ENCODE measurements at places on chromosomes 3 and 15. TPM values are rescaled to one million over a fixed set of nuclear protein-coding genes. Genes with fewer than 3 reads are reported as not detected.

The LTF gene
- total RNA-seq, result 0.08 TPM

The TRMT10C gene
- total RNA-seq, result 29.2 TPM

The SPATA12 gene
- total RNA-seq, result not detected

The SLC9A9 gene
- 0.05 TPM for total RNA-seq

- no peaks in the 10 kb centered on the region for H3K4me1 ChIP-seq
- no peak for DNase-seq
- H3K4me3 ChIP-seq, result no peak overlapping the region
- no peak overlapping the region for H3K27ac ChIP-seq
Measured at GRCh38 chr15:51286816-51287215, 51.6 kb downstream of the CYP19A1 start.

DNA sequence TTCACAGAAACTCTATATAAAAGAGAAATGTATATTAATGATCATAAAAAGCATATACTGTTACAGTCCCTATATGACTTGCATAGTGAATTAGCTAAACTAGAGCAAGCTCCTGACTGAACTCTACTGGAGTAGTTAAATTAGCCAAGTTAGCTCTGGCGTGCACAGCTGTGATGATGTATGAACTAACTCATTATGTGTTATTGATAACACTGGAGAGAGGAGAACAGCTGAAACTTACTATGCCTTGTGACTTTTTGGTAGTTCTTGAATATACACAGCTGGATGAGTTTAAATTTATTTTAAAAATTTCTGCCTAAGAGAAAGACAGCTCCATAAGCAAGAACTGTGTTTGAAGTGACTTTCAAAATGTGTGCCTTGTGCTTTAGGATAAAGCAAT is 8.1 kb downstream of the TIPARP start:
- H3K4me3 ChIP-seq, result no peak overlapping the region
- DNase-seq, result no peak
- peaks cover 25% of the 10 kb centered on the region for H3K4me1 ChIP-seq

GRCh38 chr3:52561028-52561747 is 24.8 kb downstream of the UQCC5 start:
- no peak overlapping the region for H3K4me3 ChIP-seq
- H3K36me3 ChIP-seq, result peaks cover 67% of the 10 kb centered on the region
- H3K27ac ChIP-seq, result no peak overlapping the region
- DNase-seq, result peak; percentile 18
- no peaks in the 10 kb centered on the region for H3K27me3 ChIP-seq
- no peaks in the 10 kb centered on the region for H3K4me1 ChIP-seq

GRCh38 chr3:50150863-50151686 is 4.0 kb upstream of the SEMA3F start:
- H3K27me3 ChIP-seq, result peaks cover 17% of the 10 kb centered on the region
- DNase-seq, result no peak
- H3K4me1 ChIP-seq, result peaks cover 11% of the 10 kb centered on the region
- H3K27ac ChIP-seq, result no peak overlapping the region

DNA sequence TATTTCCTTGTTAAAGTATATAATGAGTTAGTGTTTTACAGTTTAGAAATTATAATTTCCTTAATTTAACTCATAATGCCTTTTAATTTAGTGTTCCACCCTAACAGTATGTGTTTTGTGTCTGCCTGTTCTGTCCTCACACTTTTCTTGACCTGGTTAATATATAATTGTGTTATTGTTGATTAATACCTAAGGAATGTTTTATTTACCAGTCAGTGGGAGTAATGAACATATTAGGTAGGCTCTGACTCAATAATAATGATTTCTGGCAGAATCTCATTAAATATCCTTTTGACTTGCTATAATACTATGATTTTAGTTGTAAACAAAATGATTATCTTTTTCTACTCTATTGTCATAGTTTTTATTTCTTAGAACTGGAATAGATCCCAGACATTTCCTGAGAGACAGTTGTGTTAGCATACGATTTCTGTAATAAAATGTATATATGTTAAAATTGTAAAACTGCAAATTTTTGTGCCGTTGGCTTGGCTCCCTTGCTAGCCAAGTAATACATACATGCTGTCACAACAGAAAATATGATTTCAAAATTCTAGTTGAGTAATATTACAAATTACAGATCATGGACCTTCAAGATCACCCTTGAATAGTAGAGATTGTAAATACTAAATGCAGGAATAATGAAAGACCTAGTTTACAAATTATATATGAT is 51.9 kb downstream of the RASA2 start:
- no peak overlapping the region for H3K27ac ChIP-seq
- H3K27me3 ChIP-seq, result no peaks in the 10 kb centered on the region
- DNase-seq, result no peak
- H3K4me3 ChIP-seq, result no peak overlapping the region
- peaks cover 31% of the 10 kb centered on the region for H3K36me3 ChIP-seq

DNA sequence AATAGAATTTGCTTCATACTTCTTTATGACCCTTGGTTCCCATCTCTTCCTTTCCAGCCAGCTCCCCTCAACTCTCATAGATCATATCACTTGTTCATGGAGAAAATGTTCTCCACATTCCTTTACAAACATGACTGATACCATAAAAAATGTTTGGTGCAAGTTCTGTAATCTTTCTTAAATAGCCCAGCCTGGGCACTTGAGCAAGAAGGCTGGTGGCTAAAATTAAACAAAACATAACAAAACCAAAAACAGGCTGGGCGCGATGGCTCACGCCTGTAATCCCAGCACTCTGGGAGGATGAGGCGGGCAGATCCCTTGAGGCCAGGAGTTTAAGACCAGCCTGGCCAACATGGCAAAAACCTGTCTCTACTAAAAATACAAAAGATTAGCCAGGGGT is 8.9 kb upstream of the POLR2M start:
- no peaks in the 10 kb centered on the region for H3K36me3 ChIP-seq
- H3K27ac ChIP-seq, result no peak overlapping the region
- H3K4me3 ChIP-seq, result no peak overlapping the region
- H3K4me1 ChIP-seq, result no peaks in the 10 kb centered on the region
- DNase-seq, result no peak
- H3K27me3 ChIP-seq, result no peaks in the 10 kb centered on the region

DNA sequence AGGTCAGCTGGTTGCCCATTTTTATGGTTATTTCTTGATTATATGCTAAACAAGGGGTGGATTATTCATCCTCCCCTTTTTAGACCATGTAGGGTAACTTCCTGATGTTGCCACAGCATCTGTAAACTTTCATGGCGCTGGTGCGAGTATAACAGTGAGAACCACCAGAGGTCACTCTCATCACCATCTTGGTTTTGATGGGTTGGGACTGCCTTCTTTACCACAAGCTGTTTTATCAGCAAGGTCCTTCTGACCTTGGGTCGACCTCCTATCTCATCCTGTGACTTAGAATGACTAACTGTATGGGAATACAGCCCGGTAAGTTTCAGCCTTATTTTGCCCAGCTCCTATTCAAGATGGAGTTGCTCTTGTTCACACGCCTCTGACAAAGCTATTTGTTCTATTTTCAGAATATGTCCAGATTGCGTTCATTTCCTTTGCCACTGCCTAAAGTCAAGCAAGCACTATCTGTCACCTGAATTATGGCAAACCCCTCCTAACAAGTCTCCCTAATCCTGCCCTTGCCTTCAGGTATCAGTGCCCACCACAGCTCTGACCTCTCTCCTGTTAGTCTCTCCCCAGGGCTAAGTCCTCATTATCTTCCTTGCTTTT is 308.5 kb downstream of the ROBO2 start:
- no peak overlapping the region for H3K27ac ChIP-seq
- no peak overlapping the region for H3K4me3 ChIP-seq
- peak; percentile 2 for DNase-seq
- no peaks in the 10 kb centered on the region for H3K27me3 ChIP-seq
- no peaks in the 10 kb centered on the region for H3K36me3 ChIP-seq
- no peaks in the 10 kb centered on the region for H3K4me1 ChIP-seq

- no peak overlapping the region for H3K4me3 ChIP-seq
- H3K36me3 ChIP-seq, result peaks cover 88% of the 10 kb centered on the region
- H3K27me3 ChIP-seq, result no peaks in the 10 kb centered on the region
- peaks cover 35% of the 10 kb centered on the region for H3K4me1 ChIP-seq
- no peak for DNase-seq
Measured at GRCh38 chr15:48601095-48601494, 44.4 kb downstream of the FBN1 start.

GRCh38 chr15:68601206-68602197 is 22.7 kb downstream of the CORO2B start:
- no peak overlapping the region for H3K27ac ChIP-seq
- H3K4me1 ChIP-seq, result peaks cover 6% of the 10 kb centered on the region
- no peak for DNase-seq
- H3K4me3 ChIP-seq, result no peak overlapping the region

- H3K27ac ChIP-seq, result no peak overlapping the region
- no peaks in the 10 kb centered on the region for H3K27me3 ChIP-seq
- no peak overlapping the region for H3K4me3 ChIP-seq
- H3K36me3 ChIP-seq, result peaks cover 44% of the 10 kb centered on the region
- no peaks in the 10 kb centered on the region for H3K4me1 ChIP-seq
Measured at GRCh38 chr3:39415983-39416382, 9.5 kb downstream of the RPSA start.

- no peak for DNase-seq
- no peak overlapping the region for H3K4me3 ChIP-seq
- H3K4me1 ChIP-seq, result no peaks in the 10 kb centered on the region
- no peak overlapping the region for H3K27ac ChIP-seq
- no peaks in the 10 kb centered on the region for H3K27me3 ChIP-seq
Measured at GRCh38 chr3:81462921-81463320, 298.5 kb downstream of the GBE1 start.

GRCh38 chr3:159672728-159673688 is 315.6 kb upstream of the IL12A start:
- no peaks in the 10 kb centered on the region for H3K27me3 ChIP-seq
- no peaks in the 10 kb centered on the region for H3K36me3 ChIP-seq
- no peak for DNase-seq

DNA sequence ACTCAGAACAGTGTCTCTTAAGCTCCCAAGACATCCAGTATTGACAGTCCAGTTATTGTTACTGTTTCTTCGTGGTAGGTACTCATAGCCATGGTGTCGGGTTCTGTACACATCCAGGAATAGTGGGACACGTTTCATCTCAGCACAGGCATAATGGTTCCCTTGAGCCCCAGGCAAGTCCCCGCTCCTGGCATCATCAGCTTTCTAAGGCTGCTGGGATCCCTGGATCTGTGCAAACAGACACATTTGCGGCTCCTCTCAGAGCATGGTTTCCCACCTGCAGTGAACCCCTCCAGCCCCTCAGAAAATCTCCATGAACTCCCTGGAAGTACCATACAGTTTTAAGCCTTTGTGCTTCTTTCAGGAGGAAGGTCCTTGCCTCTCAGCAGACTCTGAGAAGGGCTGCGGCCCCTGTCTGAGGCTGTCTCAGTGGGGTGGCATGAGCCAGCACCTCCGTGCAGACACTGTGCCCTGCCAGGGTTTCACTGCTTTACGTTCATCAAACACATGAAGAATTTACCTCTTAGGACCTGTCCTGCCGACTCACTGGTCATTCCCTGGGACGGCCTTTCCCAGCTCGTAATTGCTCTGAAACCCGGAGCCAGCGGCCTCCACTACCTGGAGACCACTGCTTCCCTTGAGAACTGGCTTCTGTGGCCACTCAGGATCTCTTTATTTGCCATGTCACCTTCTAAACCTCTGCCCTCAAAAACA is 124.9 kb downstream of the LRRK1 start:
- H3K27ac ChIP-seq, result peak overlapping the region; percentile 64
- peaks cover 21% of the 10 kb centered on the region for H3K36me3 ChIP-seq
- no peaks in the 10 kb centered on the region for H3K27me3 ChIP-seq
- no peak for DNase-seq
- H3K4me3 ChIP-seq, result no peak overlapping the region
- H3K4me1 ChIP-seq, result peaks cover 38% of the 10 kb centered on the region

- peak overlapping the region; percentile 28 for H3K27ac ChIP-seq
- H3K4me1 ChIP-seq, result peaks cover 30% of the 10 kb centered on the region
- H3K27me3 ChIP-seq, result no peaks in the 10 kb centered on the region
- H3K4me3 ChIP-seq, result peak overlapping the region; percentile 42
- H3K36me3 ChIP-seq, result no peaks in the 10 kb centered on the region
Measured at GRCh38 chr3:190322604-190323245, 479 bp upstream of the CLDN1 start.

DNA sequence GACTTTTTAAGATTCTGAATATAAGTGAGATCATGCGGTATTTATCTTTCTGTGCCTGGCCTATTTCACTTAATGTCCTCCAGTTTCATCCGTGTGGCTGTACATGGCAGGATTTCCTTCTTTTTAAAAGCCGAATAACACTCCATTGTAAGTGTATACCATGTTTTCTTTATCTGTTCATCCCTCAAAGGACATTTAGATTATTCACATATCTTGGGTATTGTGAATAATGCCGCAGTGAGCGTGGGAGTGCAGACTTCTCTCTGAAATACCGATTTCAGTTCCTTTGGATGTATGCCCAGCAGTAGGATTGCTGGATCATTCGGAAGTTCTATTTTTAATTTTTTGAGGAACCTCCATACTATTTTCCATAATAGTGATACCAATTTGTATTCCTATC is 136.1 kb downstream of the APBA2 start:
- no peak overlapping the region for H3K4me3 ChIP-seq
- DNase-seq, result no peak
- H3K4me1 ChIP-seq, result no peaks in the 10 kb centered on the region
- H3K36me3 ChIP-seq, result no peaks in the 10 kb centered on the region
- no peaks in the 10 kb centered on the region for H3K27me3 ChIP-seq
- no peak overlapping the region for H3K27ac ChIP-seq

DNA sequence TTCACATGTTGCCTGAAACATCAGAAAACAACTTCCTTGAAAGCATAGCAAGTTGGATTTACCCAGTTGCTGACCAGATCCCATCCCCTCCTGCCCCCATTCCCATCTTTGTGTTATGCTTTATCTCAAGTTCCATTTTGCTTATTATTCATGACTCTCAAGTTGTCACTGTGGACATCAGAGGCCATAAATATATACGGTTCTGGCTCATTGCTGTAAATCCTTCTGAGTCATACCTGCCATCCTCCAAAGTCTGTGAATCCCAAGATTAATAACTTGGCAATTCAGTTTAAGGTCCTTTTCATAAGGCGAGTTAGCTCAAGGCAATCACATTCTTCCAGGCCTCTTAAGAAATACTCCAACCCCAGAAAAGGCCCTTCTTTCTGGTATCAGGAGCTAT is 126.2 kb upstream of the C2CD4B start:
- H3K4me1 ChIP-seq, result no peaks in the 10 kb centered on the region
- H3K27me3 ChIP-seq, result peaks cover 22% of the 10 kb centered on the region
- no peaks in the 10 kb centered on the region for H3K36me3 ChIP-seq
- no peak for DNase-seq

DNA sequence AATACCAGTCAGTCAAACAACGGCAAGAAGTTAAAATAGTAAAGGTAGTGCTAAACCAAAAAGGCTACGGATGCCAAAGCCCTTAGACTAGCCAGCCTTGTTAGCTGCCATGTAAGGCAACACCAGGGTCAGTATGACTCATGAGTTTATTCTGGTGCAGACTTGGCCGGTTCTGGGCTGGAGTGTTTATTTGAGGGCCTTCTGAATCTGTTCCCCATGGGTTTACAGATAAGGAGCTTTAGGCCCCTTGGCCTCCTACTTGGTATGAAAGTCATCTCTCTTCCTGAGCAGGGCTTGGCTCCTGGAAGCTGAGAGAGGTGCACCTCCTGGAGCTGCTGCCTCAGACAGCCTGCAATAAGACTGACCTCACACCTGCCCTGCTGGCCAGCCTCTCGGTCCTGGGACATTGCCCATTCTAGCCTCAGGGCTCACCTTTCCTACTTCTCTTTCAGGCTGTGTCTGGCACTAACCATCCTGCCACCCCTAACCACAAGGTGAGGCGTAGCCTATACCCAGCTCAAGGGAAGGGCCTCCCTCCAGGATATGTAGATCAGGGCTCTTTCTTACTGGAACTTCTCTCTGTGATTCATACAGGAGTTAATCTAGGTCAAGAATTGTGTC is 10.4 kb upstream of the RTP1 start:
- H3K36me3 ChIP-seq, result no peaks in the 10 kb centered on the region
- no peak overlapping the region for H3K4me3 ChIP-seq
- H3K4me1 ChIP-seq, result peaks cover 30% of the 10 kb centered on the region
- 0 out of 2 replicates have a peak overlapping the region, but pooled peaks have one; percentile 2 for H3K27ac ChIP-seq
- no peaks in the 10 kb centered on the region for H3K27me3 ChIP-seq
